ENCODE measurements at places on chromosomes 12 and 14.

GRCh38 chr12:56522411-56523193, 982 bp downstream of the RBMS2 start:
- no peak for DNase-seq

GRCh38 chr14:34498684-34499412, 36.8 kb upstream of the SPTSSA start:
- no peak for DNase-seq

GRCh38 chr14:102516531-102517391, 7.2 kb upstream of the ANKRD9 start:
- no peak for DNase-seq

- no peak for DNase-seq
Observed at GRCh38 chr12:67594888-67595287, 53.7 kb upstream of the DYRK2 start.

- DNase-seq = no peak
Observed at GRCh38 chr14:52589646-52590045, 37.0 kb downstream of the GPR137C start.

DNA sequence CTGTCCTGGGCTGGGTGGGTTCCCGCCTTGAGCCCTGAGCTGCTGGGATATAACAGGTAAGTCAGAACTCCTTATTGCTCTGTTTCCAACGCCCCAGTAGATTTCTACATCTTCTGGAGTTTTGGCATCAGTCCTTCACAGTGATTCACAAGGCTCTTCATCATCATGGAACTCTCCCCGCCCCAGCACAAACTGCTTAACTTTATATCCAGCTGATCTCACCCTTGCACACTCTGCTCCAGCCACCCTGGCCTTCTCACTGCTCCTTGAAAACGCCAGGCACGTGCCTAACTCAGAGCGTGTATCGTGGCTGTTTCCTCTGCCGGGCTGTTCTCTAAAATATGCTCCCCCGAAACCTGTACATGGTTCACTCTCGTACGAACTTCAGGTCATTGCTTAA, 264.9 kb downstream of the NOVA1 start:
- DNase-seq = no peak

GRCh38 chr12:79058342-79058741, 193.8 kb downstream of the SYT1 start:
- no peak for DNase-seq

- DNase-seq = no peak
Observed at GRCh38 chr12:46664761-46665287, 161.0 kb downstream of the SLC38A4 start.

- no peak for DNase-seq
Observed at GRCh38 chr12:45212064-45212463, 3.8 kb upstream of the ANO6 start.

Data from central memory CD8-positive, alpha-beta T cell (primary cell).